ENCODE measurements at places on chromosomes 2 and 18.

DNA sequence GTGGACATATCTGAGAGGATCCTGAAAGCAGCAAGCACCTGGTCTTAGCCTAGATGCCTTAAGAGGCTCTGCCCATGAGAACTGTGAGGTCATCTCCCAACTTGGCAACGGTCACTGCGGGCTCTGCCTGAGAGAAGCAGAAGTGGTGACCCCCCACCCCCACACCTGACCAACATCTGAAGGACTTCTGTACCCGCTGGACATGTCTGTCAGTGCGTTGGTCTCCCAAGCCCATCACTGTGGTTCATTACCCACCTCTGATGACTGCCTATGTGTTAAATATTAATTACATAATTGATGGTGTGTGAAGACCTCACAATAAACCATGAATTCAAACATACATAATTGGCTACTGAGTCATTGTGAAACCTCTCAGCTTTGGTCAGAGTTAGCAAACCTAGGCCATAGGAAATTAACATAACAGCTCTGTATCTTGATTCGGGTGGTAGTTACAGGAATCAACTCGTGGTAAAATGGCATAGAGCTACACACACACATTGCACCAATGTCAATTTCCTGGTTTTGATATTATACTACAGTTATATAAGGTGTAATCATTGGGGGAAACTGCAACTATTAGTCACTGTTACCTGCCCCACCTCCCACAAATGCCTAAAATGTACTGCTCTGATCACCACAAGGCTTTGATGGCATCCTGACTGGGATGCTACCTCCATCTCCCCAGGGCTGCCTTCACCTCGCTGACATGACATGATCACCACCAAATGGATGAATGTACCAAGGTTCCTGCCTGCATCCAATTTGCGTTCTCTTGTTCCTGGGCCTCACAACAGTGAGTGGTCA, 4.3 kb upstream of the GALNT1 start:
- DNase-seq = peak; percentile 24

DNA sequence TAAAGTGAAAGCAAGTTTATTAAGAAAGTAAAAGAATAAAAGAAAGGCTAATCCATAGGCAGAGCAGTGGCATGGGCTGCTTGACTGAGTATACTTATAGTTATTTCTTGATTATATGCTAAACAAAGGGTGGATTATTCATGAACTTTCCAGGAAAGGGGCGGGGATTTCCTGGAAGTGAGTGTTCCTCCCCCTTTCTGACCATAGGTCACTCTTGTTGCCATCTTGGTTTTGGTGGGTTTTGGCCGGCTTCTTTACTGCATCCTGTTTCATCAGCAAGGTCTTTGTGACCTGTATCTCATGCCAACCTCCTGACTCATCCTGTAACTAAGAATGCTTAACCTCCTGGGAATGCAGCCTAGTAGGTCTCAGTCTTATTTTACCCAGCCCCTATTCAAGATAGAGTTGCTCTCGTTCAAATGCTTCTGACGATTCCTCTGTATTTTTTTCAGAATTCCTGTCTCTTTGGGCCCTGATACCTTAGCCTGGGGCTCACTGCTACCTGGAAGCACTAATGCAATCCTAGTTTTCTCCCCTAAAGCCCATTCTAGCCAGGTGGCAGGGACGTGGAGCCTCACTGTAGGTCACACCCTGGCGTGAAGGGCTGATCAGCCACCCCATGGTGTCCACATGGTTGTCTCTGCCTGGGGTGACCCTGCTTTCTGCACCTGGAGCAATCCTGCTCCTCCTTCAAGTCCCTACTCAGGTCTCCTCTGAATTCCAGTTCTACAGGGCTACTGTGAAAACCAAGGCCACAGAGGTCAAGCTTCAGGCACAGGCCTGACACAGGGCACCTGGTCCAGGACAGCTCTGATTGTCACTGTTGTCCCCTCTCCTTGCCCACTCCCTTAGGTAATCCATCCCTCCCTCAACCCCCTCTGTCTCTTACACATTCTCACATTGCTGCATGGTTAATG, 6.0 kb upstream of the SLC35F6 start:
- no peak for DNase-seq

GRCh38 chr18:5309888-5310470, 14.5 kb upstream of the ZBTB14 start:
- no peak for DNase-seq

- no peak for DNase-seq
Measured at GRCh38 chr18:57048351-57048750, 98.5 kb upstream of the BOD1L2 start.

DNA sequence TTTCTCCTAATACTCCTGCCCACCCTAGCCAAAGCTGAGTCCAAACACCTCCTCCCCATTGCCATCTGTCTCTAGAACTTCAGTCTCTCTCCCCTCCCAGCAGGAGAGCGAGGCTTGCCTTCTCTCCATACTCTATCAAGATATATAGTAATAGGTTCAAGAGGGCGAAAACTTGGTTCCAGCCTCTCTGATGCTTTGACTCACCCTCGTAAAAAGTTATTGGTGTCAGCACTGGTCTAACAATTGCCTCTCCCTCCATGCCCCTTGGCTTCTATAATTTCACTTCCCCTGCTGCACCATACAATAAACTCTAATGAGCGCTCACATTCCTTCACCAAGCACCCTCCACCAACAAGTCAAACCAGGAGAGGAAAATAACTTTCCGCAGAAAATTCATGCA, 797.3 kb downstream of the BCL11A start:
- no peak for DNase-seq

GRCh38 chr2:83081826-83082690, 1377.0 kb downstream of the SUCLG1 start:
- DNase-seq = no peak

- no peak for DNase-seq
Measured at GRCh38 chr2:215355801-215356200, 43.9 kb downstream of the ATIC start.

DNA sequence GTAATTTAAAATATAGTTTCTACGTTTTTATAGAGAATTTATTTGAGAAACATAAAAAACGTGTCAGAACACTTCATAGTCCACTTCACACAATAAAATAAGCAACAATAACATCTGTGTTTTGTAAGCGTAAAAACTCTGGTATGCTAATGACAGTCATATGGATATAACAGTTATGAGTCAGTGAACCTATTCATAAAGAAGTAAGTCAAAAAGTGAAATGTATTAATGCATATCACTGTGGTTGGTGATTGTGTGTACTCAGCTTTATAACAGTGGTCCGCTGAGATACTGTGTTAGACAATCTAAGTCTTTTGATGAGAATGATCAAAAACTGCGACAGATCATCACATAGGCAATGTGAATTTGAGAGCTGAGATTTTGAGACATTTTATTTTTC, 153.2 kb downstream of the WDR7 start:
- DNase-seq = no peak

DNA sequence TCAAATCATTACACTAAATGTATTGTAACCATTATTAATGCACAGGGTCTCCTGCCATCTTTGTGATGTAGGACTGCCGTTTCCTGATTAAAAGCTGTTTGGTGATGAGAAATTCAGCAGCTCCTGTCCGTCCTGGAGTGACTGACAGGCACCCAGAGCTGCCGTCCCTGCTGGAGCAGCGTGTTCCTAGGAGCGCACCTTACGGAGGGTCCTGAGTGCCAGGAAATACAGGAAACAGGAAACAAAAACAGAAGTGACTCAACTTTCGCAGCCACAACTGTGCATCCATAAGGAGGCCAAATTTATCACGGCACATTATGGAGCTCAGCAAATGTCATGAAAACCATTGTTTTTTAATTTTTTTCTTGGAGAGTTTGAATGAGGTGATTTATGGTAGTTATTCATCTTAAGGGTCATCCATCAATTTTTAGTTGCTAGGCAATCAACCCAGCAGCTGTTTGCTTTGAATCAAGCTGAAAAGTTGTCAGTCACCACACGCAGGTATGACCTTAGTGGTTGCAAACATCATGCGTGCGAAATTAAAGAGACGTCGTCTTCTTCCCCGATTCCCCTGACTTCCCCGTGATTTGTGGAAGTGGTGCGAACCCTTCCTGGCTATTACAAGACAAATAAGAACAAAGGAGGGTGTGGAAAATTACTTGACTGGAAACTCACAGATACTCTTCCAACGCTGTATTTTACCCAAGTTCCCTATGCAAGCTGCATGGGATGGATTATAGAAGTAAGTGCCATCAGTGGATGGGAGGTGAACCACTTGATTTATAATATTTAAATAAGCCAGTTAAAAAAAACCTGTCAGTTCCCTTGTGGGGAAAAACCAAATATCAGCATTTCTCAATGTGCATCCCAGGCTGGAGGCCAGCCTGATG, 19.8 kb downstream of the TSHZ1 start:
- DNase-seq = no peak

DNA sequence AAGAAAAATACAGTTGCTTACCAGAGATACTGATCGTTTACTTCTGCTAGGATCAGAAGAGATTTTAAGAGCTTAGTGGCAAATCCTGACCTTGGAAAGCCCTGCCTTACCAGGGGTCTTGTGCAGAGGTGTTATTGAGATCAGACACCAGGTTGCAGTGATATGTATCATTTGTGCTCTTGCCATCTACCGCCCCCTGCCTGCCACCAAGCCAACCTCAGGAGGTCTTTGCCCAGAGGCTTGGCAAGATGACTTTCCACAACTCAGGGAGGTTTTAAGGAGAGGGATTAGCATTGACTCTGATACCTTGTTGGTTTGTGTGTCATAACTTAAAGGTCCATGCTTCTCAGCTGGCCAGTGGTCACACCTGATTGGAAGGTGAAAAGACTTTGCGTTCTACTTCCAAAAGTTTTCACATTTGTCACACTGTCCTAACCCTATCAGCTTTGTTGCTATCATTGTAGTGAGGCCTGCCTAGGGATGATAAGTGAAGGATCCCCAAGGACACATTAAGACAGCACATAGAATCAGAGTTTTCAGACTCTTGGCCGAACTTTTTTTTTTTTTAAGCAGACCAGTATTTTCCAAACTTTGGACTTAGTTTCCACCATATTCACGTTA, 46.2 kb upstream of the MGAT5 start:
- peak; percentile 28 for DNase-seq

DNA sequence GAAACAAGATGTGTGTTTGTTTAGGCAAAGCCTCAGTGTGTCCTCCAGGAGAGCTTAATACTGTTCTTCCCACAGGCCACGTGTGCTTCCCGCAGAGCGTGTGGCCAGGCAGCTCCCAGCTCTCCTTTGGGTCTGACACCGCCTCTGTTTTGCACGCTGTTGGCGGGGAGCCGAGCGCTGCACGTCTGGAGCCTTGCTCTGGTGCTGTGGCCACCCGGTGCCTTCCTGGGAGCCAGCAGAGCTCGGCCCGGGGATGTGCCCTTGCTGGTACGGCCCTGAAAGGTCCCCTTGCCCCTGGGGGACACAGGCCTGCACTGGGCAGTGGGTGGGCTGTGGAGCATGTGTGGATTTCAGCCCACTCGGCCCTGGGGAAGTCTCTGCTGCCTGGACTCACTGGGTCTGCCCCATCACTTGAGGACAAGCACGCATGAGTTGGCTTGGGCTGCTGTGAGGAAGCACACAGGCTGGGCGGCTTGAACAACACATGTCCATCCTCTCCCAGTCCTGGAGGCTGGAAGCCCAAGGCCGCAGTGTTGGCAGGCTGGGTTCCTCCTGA, 160.7 kb upstream of the HDAC4 start:
- DNase-seq = no peak

DNA sequence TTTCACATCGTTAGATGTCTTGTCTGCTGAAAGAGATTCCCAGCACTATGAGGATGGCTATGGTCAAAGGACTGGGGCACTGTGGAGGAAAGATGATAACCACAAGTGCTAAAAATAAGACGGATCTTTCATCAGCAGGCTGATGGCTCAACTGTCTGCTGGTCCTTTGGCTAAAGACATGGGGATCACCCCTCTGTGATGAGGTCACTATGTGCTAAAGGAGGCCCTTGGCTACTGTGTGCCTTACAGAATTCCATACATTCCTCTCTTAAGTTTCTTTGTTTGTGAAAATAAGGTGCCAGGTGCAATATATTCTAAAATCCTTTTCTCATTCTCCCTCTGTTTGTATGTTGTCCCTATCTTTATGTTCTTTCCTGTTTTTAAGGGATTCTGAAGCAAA, 39.7 kb upstream of the LYPD6 start:
- no peak for DNase-seq

DNA sequence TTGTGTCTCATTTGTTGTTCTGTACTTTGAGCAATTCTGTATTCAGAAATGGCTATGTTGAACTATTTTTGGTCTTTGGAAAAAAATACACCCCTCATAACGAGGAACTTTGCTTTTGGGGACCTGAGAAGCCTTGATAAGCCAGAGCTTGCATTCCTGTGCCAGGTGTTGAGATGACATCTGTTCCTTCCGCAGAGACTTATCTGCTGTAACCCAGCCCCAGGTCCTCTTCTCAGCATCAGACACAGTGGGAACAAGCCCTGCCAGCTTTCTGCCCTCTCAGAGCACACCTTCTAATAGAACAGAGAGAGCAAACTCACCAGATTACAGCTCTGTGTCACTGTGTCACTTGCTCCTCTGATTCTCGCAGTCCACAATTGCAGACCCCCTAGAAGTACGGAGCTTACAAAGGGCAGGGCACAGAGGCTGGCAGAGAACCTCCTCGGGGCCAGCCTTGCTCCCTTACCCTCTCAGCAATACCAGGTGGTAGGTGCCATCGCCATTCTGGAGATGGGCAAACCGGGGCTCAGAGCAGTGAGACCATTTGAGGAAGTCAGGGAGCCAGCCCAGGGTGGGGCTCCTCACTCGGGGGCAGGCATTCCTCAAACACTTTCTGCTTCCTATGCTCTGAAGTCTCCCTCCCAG, 97.4 kb downstream of the DDX1 start:
- no peak for DNase-seq

DNA sequence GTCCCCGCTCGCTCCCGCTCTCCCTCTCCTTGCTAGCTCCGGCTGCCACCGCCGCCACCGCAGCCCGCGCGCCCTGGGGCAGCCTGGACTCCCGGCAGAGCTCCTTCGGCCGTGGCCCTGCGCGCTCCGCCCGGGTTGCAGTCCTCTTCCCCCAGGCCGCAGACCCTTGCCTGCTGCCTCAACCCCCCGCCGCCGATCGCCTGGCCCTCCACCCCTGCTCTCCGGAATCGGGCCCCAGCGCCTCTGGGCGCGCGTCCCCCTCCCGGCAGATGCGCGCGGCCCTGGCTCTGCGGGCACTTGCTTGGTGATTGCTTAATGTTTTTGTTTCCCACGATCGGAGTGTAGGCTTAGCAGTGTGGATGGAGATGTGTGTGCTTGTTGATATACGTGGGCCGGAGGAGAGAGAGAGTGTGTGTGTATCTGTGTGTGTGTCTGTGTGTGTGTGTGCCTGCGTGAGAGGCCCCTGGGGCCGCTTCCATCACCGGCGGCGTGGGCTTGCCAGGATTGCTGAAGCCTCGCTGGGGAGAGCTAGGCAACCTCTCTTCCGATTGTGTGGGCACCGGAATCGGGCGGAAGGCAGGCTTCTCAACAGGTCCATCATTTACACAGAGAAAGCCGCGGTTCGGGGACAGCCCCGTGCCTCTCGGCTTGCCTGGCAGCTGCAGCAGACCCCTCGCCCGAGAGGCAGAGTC, 877 bp downstream of the INHBB start:
- DNase-seq = no peak

- DNase-seq = no peak
Measured at GRCh38 chr2:112685271-112685884, 35.4 kb upstream of the NT5DC4 start.

- DNase-seq = no peak
Measured at GRCh38 chr2:28429636-28430376, 37.1 kb downstream of the FOSL2 start.

- no peak for DNase-seq
Measured at GRCh38 chr2:199810422-199811171, 40.4 kb downstream of the FTCDNL1 start.

GRCh38 chr2:203191961-203192360, 46.9 kb upstream of the CYP20A1 start:
- DNase-seq = no peak
